Dorsolateral prefrontal cortex (tissue), 122 donors: ENCODE measurements at places on chromosomes 2 and 18. TPM values are rescaled to one million over a fixed set of nuclear protein-coding genes. Genes with fewer than 3 reads are reported as not detected.

- DNase-seq = no peak
Measured at GRCh38 chr2:19752500-19752899, 149.3 kb downstream of the TTC32 start.

GRCh38 chr2:68512326-68512725, 44.9 kb downstream of the APLF start:
- no peak for DNase-seq

- no peak for DNase-seq
Measured at GRCh38 chr2:155574941-155575340, 757.6 kb downstream of the NR4A2 start.

- no peak for DNase-seq
Measured at GRCh38 chr2:59018737-59019136, 777.6 kb upstream of the FANCL start.

DNA sequence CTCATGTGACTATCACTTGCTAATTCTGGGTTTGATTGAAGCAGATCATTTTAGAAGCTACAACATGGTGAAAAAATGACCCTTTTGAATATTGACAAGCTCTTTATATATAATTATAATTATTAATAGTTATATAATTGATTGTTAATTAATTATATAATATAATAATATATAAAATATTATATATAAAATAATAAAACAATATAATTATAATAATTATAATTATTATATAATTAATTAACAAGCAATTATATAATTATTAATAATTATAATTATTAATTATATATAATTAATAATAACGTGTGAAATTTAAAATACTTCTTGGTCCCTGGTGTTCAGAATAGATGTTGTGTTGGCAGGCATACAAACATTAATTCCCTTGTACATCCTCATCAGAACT, 404.1 kb upstream of the CDH19 start:
- no peak for DNase-seq

DNA sequence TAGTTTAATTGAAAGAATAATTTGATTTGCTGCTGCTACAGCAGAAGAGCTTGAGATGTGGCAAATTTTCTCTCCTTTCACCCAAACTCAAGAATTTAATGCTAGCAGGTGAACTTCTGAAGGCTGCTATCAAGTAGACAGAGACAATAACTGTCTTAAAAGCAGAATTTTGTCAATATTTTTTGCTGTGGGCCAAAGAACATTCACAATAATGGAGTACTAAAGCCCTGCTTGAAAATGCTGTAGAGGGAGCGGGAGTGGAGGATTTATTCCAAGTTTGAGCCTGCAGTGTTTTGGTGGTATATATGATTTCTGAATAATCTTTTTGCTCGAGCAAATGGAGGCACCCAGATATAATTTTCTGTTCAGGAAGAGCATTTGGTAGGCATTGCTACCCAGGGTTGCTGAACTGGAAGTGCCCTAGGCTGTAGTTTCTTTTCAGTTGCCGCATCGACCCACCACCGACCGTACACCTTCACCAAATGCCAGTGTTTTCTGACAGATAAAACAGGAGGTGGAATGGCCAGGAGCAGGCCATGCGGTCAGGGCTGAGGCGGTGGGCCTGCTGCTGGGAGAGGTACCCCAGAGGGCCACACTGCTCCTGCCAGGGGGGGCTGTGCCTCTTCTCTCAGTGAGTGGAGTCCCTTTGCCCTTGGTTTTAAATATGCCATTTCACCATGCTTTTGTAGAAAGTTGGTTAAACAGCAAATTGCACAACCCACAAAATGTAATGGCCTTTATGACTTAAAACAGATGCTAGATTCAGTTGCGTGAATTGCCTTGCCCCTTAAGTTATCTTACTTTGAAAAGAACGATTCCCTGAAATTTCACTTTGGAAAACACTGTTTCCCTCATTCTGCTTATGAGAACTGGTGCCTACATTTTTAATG, 36.4 kb downstream of the TSHZ1 start:
- no peak for DNase-seq

SLC30A3 gene
- total RNA-seq = 68.0 TPM
